Naive thymus-derived CD4-positive, alpha-beta T cell (primary cell): ENCODE measurements at places on chromosomes 1 and 21.

DNA sequence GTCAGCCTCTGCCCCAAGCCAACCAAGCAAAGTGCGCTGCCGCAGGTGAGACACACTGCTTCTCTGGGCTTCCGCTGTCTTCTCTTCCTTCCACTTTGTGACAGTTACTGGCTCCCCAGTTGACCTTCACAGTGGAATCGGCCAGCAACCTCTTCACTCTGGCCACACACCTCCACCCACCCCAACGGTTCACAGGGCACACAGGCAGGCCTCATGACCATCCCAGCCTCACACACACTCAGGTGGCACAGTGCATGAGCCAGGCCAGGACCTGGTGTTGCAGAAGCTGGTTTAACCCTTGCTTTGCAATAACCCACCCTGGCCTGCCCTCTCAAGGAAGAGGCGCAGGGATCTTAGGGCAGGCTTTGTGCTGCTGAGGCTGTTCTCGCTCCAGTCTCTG is 69.2 kb downstream of the SSBP3 start:
- no peak overlapping the region for H3K4me3 ChIP-seq
- H3K27me3 ChIP-seq = no peaks in the 10 kb centered on the region
- H3K36me3 ChIP-seq = peaks cover 2% of the 10 kb centered on the region
- no peak for DNase-seq

DNA sequence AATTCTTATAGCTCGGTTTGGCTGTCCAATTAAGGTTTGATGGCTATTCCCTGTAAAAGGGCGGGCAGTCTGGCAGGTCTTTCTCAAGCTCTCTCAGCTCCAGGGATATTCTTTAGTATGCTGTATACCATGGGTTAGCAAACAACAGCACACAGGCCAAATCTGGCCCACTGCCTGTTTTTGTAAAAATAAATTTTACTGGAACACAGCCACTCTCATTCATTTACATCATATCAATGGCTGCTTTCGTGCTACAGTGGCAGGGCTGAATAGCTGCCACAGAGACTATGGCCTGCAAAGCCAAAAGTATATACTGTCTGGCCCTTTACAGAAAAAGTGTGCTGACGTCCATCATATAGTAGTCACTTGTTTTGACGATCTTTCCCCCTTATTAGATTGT is 32.0 kb downstream of the MACO1 start:
- peaks cover 3% of the 10 kb centered on the region for H3K36me3 ChIP-seq
- H3K4me3 ChIP-seq = no peak overlapping the region
- H3K27ac ChIP-seq = no peak overlapping the region
- DNase-seq = no peak
- H3K4me1 ChIP-seq = no peaks in the 10 kb centered on the region
- no peaks in the 10 kb centered on the region for H3K27me3 ChIP-seq

DNA sequence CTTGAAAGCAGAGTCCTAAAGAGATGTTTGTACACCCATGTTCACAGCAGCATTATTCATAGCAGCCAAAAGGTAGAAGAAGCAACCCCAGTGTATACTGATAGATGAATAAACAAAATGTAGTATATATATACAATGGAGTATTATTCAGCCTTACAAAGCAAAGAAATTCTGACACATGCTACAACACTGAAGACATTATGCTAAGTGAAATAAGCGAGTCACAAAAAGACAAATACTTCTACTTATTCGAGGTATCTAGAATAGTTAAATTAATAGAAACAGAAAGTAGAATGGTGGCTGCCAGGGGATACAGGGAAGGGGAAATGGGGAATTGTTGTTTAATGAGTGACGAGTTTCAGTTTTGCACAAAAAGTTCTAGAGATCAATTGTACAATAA is 23.5 kb downstream of the COP1 start:
- no peak for DNase-seq
- no peaks in the 10 kb centered on the region for H3K27me3 ChIP-seq
- H3K27ac ChIP-seq = no peak overlapping the region
- H3K36me3 ChIP-seq = no peaks in the 10 kb centered on the region
- no peak overlapping the region for H3K4me3 ChIP-seq
- peaks cover 8% of the 10 kb centered on the region for H3K4me1 ChIP-seq

DNA sequence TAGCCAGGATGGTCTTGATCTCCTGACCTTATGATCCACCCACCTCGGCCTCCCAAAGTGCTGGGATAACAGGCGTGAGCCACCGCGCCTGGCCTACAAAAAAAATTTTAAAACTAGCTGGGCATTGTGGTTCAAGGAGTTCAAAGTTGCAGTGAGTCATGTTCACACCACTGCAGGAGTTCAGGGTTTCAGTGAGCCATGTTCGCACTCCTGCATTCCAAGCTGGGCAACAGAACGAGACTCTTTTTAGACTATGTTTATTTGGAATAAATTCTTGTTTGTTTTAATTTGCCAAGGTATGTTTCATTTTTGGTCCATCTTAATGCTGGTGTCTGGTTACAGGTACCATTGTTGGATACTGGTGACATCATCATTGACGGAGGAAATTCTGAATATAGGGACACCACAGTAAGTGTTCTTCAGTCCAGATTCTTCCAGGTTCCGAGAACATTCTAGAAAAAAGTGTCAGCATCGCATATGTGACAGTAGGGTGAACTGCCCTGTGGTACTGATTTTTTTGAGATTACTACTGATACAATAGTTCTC is 3.9 kb downstream of the PGD start:
- DNase-seq = no peak
- no peak overlapping the region for H3K27ac ChIP-seq
- H3K4me3 ChIP-seq = no peak overlapping the region
- peaks cover 7% of the 10 kb centered on the region for H3K4me1 ChIP-seq
- no peaks in the 10 kb centered on the region for H3K27me3 ChIP-seq

DNA sequence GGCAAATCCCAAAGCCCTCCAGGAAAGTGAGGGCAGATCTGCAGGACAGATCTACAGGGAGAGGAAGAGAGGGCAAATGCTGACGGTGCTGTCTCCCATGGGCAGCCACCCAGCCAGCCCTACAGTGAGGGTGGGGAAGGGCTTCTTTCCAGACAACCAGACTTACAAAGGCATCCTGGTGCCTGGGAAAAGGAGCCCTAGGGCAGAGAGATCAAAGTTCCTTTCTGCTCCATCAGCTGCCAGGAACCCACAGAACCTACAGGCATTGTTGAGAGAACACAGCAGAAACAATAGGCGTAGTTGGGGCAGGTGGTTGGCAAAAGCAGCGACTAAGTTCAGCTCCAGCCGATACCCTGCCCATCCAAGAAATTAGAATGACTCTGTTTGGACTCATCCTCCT is 332.4 kb downstream of the KCNH1 start:
- no peak overlapping the region for H3K27ac ChIP-seq
- no peak overlapping the region for H3K4me3 ChIP-seq
- no peak for DNase-seq
- no peaks in the 10 kb centered on the region for H3K36me3 ChIP-seq
- H3K27me3 ChIP-seq = no peaks in the 10 kb centered on the region

- no peak for DNase-seq
- no peak overlapping the region for H3K4me3 ChIP-seq
- H3K4me1 ChIP-seq = no peaks in the 10 kb centered on the region
- no peak overlapping the region for H3K27ac ChIP-seq
Observed at GRCh38 chr1:43779805-43780403, 72.6 kb downstream of the ST3GAL3 start.

DNA sequence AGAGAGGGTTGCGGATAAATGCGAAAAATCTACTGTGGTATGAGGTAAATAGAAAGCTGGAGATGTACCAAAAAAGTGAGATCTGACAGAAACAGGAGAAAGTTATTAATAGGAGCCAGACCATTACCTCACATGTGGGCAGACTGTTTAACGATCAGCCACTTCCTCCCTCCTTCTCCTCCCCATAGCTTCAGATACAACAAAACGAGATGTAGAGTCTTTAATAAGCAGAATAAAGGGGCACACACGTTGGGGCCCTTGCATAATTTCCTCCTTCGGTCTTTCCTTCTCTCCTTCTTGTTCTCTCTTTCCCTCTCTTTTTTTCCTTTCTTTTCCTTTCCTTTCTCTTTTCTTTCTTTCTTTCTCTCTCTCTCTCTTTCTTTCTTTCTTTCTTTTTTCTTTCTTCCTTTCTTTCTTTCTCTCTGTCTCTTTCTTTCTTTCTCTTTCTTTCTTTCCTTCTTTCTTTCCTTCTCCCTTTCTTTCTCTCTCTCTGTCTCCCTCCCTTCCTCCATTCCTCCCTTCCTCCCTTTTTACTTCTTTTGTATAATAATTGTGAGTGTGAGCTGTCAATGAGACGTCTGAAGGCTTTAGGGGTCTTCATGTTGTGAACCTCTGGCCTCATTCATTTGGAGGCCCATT is 242.1 kb downstream of the GRIK1 start:
- no peak overlapping the region for H3K27ac ChIP-seq
- no peak for DNase-seq
- no peaks in the 10 kb centered on the region for H3K27me3 ChIP-seq
- no peaks in the 10 kb centered on the region for H3K4me1 ChIP-seq
- no peak overlapping the region for H3K4me3 ChIP-seq

DNA sequence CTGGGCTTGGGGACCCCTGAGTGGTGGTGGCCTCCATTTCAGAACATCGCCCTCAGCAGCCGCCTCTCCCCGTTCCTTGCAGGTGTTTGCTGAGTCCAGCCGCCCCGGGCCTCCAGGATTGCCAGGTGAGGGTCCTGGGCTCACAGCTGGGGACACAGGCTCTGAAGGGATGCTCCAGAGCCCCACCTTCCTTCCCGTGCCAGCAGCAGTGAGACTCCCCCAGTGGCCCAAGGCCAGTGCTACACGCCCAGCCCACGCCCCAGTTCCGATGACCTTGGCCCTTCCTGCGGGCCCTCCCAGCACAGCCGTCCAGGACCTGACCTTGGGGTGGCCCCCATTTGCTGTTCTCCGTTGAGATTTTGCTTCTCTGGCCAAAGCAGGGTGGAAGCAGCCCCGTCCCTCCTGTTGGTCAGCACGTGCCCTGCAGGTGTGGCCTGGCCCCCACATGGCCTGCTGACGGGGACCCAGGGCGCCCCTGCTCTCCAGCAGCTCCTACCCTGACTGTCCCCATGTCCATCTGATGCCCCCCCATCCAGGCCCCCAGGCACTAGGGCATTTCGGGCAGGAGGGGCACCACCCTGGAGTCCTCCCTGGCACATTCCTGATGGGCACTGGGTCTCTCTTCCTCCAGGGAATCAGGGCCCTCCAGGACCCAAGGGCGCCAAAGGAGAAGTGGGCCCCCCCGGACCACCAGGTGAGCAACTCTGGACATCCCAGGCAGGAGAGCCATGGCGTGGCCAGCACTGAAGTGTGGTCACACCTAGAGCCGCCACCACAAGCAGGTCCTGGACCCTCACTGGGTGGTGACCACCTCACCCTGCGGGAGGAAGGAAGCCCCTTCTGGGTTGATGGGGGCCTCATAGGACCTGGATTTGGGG is 45.0 kb downstream of the SLC19A1 start:
- no peaks in the 10 kb centered on the region for H3K4me1 ChIP-seq
- no peak for DNase-seq
- H3K4me3 ChIP-seq = no peak overlapping the region
- H3K27ac ChIP-seq = no peak overlapping the region
- H3K27me3 ChIP-seq = no peaks in the 10 kb centered on the region

- no peak overlapping the region for H3K27ac ChIP-seq
- H3K36me3 ChIP-seq = no peaks in the 10 kb centered on the region
- no peak overlapping the region for H3K4me3 ChIP-seq
- no peak for DNase-seq
Observed at GRCh38 chr1:193909406-193910082, 723.1 kb upstream of the B3GALT2 start.

DNA sequence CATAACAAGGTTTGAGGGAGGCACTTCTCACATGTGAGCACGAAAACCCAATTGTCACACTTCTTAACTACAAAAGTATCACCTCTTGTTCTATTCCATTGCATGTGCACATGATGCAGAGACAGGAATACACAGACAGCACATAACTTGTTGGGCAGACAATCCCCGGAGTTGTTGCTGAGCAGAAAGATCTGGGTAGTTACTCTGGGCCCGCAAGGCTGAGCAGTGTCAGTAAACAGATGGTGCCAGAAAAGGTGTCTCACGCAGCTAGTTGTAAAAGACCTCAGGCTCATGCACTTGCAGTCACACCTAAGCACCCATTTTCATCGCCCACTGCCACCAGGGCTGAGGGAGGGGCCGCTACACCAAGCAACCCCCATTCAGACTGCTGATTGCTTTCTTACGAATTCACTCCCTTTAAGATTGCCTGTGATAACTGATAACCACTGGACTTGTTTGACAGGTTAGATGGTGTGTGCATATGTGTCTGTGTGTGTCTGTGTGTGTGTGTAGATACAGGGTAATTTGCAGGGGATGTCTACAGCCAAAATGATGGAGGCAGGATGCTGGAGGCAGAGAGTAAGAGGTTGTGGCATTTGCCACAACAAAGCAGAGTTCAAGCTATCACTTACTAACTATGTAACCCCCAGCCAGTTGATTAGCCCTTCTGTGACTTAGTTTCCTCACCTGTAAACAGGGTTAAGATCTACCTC is 4.2 kb downstream of the LGR6 start:
- H3K4me1 ChIP-seq = peaks cover 53% of the 10 kb centered on the region
- no peaks in the 10 kb centered on the region for H3K27me3 ChIP-seq
- H3K27ac ChIP-seq = no peak overlapping the region
- no peak for DNase-seq
- H3K36me3 ChIP-seq = no peaks in the 10 kb centered on the region

- H3K4me1 ChIP-seq = no peaks in the 10 kb centered on the region
- no peak for DNase-seq
- H3K36me3 ChIP-seq = no peaks in the 10 kb centered on the region
- H3K27me3 ChIP-seq = no peaks in the 10 kb centered on the region
Observed at GRCh38 chr21:36677443-36677842, 21.5 kb upstream of the SIM2 start.

- H3K27me3 ChIP-seq = no peaks in the 10 kb centered on the region
- H3K27ac ChIP-seq = peak overlapping the region; percentile 50
- peaks cover 25% of the 10 kb centered on the region for H3K4me1 ChIP-seq
- no peaks in the 10 kb centered on the region for H3K36me3 ChIP-seq
- H3K4me3 ChIP-seq = peak overlapping the region; percentile 59
- no peak for DNase-seq
Observed at GRCh38 chr1:89762386-89762778, 58.5 kb upstream of the LRRC8D start.

GRCh38 chr1:203672346-203672745 is 45.7 kb downstream of the ATP2B4 start:
- no peaks in the 10 kb centered on the region for H3K36me3 ChIP-seq
- peaks cover 46% of the 10 kb centered on the region for H3K4me1 ChIP-seq
- no peaks in the 10 kb centered on the region for H3K27me3 ChIP-seq
- peak overlapping the region; percentile 53 for H3K27ac ChIP-seq
- H3K4me3 ChIP-seq = no peak overlapping the region
- DNase-seq = no peak
